Islet precursor cell (in vitro differentiated cells): ENCODE measurements at places on chromosomes 16 and 17.
A peak's percentile ranks its signal among the peaks of the same experiment; 100 is the strongest.

GRCh38 chr17:44397479-44398440, 8.3 kb upstream of the ITGA2B start:
- no peak for DNase-seq

GRCh38 chr16:12927591-12927990, 26.2 kb downstream of the SHISA9 start:
- DNase-seq, result no peak

- DNase-seq, result no peak
These were observed 10.0 kb upstream of the CLEC18C start for GRCh38 chr16:70163596-70163995.

DNA sequence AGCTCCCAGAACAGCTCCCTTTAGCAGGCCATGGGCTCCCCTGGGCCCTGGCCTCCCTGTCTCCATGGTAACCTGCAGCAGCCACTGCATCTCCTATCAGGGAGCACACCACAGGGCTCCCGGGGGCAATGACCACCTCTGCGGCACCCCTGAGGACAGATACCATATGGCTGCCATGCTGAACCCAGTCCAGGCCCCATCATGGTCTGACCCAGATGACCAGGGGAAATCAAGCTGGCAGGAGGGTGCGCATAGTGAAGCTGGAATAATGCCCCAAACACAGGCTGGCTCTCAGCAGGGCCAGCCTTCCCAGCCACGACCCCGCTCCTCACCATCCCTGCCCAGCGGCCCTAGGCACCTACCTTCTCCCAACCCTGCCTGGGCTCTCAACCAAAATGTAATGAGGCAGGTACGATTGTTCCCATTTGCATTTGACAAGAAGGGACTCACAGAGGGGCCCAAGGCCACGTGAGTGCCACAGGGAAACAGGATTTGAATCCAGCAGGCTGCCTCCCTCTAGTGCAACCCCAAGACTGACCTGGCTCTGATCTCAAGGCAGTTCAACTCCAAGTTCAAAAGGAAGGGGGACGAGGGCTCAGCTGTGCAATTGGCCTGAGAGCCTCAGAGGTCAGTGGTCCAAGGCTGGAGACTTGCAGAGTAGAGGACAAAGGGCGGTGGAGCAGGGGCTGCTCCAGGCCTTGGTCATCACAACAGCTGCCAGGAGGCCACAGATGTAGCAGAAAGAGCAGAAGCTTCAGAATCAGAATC, 2.4 kb downstream of the RUNDC3A start:
- DNase-seq, result no peak

- DNase-seq, result no peak
These were observed 650.9 kb downstream of the TOX3 start for GRCh38 chr16:51896013-51896412.

- peak; percentile 73 for DNase-seq
These were observed 21.1 kb downstream of the NGFR start for GRCh38 chr17:49516180-49516579.

GRCh38 chr16:84686707-84687298, 13.0 kb upstream of the USP10 start:
- no peak for DNase-seq

GRCh38 chr17:46930051-46930450, 7.1 kb downstream of the GOSR2 start:
- DNase-seq, result no peak

GRCh38 chr17:65823713-65824112, 262.3 kb upstream of the AXIN2 start:
- no peak for DNase-seq

DNA sequence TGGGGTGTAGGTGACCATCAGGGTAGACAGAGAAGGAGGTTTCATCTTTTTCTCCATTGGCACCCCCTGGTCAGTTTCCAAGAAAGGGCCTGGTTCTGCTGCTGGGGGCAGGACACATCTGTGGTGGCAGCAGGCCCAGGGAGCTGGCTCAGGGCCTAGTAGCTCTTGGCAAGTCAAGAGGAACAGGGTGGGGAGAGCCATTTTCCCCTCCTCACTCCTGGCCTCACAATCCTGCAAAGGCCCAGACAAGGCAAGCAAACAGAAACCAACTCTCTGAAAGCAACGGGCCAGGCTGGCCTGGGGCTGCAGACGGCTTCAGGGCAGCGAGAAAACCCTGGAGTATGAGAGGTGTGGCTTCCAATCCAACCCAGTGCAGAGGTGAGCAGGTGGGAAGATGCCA, 192.9 kb upstream of the DYNLRB2 start:
- no peak for DNase-seq

DNA sequence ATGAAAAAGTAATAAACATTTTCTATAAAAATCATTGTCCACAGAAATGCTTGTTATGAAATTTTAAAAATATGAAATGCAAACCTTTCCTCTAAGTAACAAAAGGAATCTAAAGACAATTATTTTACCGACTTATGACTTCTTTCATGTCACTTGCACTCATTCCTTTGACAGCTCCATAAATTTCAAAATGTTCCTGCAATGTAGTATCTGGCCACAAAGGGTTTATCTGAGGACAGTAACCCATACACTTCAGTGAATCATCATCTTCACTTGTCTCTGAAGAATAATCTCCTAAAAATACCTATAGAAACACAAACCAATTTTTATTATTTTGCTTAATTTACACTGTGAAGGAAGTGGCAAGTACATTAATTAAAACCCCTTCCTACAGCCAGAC, 25.6 kb upstream of the ABCA10 start:
- DNase-seq, result no peak

GRCh38 chr16:15961060-15961511, 11.7 kb downstream of the ABCC1 start:
- no peak for DNase-seq

GRCh38 chr16:84557504-84557903, 53.0 kb upstream of the MEAK7 start:
- DNase-seq, result no peak

DNA sequence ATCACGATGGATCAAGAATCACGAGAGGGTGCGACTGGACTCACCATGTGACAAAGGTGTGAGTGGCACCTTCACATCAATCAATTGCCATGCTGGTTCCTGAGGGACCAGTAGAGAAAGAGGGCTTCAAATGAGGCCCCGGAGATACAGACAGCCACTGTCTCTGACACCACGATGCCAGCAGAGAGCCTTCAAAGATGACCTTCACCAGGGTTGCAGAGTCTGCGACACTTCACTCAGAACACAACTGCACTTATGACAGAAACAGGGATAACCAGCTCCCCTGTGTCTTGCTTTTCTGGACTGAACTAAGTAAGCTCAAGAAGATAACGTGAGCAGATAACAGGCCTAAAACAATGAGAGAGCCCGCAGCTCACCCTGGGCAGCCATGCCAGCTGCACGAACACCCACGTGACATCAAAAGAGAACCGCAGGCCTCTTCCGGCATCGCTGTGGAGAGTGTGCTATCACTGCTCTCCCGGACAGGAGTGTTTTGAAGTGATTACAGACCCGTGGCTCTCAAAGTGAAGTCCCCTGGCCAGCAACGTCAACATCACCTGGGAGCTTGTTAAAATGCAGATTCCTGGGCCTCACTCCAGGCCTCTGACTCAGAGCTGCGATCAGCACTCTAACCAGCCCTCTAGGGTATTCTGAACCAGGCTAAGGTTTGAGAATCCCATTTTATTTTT, 36.4 kb downstream of the KLHDC4 start:
- no peak for DNase-seq

GRCh38 chr16:79363035-79363434, 237.5 kb downstream of the MAF start:
- no peak for DNase-seq

GRCh38 chr16:79272141-79272577, 328.4 kb downstream of the MAF start:
- DNase-seq, result no peak

DNA sequence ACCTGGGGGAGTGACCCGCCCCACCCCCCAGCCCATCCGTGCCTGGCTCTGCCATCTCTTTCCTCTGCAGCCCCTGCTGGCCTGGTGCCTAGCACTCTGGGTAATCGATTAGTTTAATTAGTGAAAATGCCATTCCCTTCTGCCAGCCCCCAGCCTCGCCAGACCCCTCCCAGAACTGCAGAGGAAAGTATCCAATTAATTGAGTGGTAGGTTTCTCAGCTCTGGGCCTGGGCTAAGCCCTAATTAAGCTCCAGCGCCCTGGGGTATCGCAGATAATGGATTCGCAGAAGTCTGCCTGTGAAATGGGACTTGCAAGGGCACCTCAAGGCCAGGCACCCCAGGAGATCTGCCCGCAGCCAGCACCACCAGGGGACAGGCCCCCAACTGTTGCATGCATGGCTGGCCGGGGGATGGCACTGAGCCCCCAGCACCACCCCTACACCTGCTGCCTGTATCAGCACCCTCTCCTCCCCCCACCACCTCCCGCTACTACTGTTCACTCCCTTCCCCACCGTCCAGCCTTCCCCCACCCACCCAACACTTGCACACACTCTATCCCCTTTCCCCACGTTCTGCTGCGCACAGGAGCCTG, 19.7 kb upstream of the SPPL2C start:
- no peak for DNase-seq

DNA sequence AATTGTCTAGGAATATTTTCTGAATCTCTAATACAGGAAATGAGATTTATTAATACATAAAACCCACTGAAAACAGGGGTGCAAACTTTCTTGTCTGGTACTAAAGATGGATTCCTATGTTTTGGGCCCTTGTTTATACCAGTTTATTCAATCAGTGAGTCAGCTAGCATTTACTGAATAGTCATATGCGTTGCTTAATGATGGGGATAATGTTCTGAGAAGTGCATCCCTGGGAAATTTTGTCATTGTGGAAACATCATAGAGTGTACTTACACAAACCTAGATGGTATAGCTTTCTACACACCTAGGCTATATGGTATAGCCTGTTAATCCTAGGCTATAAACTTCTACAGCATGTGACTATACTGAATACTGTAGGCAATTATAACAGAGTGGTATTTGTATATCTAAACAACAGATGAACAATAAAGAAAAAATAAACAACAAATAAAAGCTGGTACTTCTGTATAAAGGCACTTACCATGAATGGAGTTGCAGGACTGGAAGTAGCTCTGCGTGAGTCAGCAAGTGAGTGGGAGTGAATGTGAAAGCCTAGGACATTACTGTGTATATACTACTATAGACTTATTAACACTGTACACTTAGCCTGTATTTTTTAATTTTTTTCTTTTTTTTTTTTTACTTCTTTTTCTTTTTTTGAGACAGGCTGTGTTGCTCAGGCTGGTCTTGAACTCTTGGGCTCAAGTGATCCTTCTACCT, 63.7 kb downstream of the SIAH1 start:
- no peak for DNase-seq

GRCh38 chr17:18247613-18248001, 10.9 kb downstream of the FLII start:
- no peak for DNase-seq

DNA sequence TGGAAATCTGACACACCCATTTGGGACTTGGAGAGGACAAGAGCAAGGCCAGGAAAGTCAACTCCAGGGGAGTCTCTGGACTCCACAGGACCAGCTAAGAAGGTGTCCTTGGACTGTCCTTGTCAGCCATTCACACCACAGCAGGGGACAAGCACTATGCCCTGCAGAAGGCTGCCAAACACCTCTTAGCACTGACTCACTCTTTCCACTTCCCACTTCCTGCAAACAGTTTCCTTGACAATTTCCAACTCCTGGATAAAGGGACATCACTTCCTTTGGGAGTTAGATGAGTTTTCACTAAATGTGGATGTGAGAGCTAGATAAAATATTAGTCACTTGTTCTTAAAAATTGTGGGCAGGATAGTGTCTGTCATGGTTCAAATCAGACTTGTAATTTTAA, 37.8 kb upstream of the BCAR1 start:
- no peak for DNase-seq

- no peak for DNase-seq
These were observed 90.7 kb downstream of the PITPNC1 start for GRCh38 chr17:67467500-67468455.

DNA sequence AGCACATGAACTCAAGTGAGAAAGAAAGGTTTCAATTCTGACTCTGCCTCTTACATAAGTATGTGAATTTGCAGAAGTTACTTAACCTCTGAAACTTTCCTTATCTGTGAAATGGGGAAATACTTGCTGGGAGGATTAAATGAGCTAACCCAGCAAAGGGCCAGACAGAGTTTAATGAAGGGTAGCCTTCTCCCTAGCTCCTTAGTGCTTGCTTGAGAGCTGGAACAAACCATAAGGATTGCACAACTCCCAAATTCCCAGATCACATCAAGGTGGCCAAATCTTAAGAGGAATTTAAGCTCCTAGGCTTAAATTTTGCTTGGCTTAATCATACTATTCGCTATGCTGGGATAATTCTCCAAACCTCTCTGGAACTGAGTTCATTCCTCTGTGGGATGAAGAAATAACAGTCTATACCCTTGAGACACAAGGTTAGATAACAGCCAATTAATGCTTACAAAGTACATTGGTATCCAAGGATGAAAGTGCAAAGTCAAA, 11.8 kb upstream of the WSB1 start:
- DNase-seq, result no peak
